ENCODE measurements at places on chromosomes 2 and 18.
A peak's percentile ranks its signal among the peaks of the same experiment; 100 is the strongest.

- no peak for DNase-seq
These were observed 336.6 kb upstream of the MYT1L start for GRCh38 chr2:2667690-2668089.

DNA sequence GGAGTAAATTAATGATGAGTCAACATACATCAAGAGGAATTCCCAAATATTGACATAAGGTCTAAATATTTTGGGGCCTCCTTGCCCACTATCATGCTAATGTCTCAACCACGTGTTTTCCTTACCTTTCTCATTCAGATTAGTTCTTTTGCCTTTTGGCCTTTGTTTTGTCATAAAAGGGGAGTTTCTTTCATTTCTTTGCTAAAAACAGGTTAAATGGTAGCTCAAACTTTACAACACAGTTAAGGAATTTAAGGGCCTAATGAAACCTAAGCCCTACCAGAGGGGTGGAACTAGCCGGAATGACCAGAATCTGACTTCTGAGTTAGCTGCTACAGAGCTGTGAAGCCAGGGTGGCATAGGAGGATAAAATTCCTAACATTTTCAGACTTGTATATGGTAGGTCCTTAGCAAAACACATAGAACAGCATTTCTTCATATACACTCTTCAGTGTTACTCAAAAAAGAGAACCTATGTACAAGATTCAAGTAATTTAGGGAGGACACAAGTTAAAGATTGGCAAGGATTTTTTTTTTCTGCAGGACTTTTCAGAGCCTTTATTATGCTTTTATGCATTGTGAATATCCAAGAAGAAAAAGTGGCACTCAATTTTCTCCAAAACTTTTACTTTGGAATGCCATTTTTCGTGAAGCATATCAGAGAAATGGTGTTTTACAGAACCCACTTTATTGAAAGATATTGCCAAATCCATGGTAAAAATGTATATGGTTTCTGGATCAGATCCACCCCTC, 633.1 kb downstream of the ARHGAP15 start:
- DNase-seq: no peak

DNA sequence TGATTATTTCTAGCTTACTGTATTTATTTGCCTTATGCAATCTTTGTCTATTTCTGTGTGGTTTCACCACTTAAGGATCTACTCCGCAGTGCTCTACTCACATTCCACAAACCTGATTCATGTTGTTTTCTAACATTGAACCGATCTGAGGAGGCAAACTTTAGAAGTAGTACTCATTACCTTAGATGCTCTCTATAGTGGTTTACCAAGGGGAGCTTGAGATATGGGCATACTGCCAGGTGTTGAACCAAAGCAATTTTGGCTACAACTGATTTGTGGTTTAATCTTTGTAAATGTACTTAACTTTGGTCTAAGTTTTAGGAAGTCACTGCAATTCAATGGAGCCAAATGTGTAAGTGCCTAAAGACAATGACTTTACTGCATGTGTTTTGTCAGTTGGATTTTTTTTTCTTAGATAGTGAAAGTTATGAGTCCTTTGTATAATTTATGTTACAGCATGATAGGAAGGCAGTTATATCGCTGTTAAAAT, 50.1 kb downstream of the MAP2 start:
- DNase-seq: no peak

GRCh38 chr2:119638685-119639554, 40.1 kb upstream of the TMEM177 start:
- no peak for DNase-seq

- DNase-seq: no peak
These were observed 362.6 kb upstream of the DLGAP1 start for GRCh38 chr18:4817665-4818064.

DNA sequence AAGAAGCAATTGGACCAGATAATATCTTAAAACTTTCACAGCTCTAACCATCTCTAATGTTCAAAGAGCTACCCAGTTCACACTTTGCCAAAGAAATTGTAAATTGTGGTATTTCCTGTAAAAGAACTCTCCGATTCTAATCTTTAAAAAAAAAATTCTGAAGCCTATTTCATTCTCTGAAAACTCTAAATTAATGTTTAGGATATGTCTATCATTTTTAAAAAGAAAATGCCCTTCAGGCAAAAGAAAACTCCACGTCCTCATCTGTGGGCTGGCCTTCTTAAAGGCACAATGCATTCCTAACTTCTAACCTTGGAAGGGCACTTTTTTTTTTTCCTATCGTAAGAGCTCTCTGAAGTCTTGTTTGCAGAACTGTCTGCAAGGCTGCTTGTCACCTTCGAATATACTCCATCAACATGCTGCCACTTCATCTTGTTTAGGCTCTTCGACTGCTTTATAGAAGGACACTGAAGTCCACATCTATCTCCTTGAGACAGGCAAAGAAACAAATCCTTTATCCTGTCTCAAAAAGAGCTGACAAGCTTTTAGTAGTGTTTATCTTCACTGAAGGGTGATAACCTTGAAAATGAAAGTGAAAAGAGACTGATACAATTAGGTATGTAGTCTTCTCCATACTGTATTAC, 124.3 kb upstream of the SLC39A10 start:
- DNase-seq: no peak

- no peak for DNase-seq
These were observed 1474.1 kb upstream of the SLC39A10 start for GRCh38 chr2:194182888-194183287.

DNA sequence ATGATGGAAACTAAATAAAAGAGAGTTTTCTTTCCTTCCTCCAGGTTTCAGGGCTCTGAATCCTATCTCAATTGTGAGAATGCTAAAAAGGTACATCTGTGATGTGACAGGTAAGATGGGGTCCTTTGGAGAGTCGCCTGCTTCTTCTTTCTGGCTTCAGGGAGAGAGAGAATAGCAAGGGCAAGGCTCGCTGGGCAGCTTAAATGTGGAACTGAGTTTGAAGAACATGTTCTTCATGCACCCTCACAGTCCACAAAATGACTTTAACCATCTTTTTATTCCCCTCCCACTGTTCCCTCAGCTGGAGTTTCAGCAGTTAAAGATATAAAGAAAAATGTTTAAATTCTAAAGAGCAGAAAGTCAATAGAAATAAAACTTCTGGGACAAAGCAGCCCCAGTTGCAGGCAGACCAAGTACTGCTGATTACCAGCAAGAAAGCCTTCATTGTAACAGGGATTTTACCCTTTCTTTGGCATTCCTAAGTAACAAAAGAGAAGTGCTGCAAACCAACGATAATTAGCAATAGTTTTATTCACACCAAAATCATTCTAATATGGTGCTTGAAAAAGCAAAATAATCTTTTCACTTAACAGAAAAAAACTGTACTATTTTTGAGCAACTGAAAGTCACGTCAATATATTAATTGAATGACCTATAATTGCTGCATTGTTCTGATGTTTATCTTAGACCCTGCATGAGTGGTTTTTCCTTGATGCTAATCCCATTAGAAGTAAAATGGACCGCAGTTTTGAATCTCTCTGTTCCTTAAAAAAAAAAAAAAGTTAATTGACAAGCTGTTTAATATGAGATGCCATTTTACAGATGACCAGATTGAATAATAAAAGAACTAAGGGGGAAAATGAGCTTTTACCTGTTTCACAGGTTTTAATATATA, 61.5 kb downstream of the LRP2 start:
- DNase-seq: no peak

- no peak for DNase-seq
These were observed 71.5 kb downstream of the GREB1L start for GRCh38 chr18:21313576-21313975.

GRCh38 chr2:158970241-158970751, 1.9 kb downstream of the TANC1 start:
- DNase-seq: no peak

DNA sequence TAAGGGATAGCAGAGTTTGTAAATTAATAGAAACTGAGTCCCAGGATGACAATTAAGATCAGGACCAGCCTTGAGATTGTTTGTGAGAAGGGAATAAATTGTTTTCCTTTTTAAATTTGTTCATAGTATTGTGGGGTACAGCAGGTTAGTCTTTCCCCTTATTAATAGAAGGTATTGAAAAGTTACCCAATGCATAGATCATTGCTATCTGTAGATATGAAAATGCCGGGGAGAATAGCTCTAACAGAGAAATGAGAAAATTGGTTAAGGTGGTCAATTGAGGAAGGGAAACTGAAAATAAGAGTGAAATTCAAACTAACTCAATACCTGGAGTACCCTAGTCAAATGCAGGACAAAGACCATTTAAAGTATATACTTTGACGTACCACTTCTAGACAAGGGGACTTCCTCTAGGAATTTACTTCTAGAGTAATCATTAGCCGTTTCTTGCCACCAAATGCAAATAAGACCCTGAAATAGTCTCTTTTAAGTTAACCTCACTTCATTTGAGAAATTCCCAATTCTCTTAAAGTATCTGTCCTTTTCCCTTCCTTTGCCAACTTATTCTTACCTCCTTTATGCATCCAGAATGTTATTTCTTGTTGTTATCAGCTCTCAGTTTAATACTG, 1224.4 kb upstream of the LRRTM1 start:
- DNase-seq: no peak

GRCh38 chr2:200905618-200906296, 16.6 kb downstream of the NIF3L1 start:
- DNase-seq: peak; percentile 48

DNA sequence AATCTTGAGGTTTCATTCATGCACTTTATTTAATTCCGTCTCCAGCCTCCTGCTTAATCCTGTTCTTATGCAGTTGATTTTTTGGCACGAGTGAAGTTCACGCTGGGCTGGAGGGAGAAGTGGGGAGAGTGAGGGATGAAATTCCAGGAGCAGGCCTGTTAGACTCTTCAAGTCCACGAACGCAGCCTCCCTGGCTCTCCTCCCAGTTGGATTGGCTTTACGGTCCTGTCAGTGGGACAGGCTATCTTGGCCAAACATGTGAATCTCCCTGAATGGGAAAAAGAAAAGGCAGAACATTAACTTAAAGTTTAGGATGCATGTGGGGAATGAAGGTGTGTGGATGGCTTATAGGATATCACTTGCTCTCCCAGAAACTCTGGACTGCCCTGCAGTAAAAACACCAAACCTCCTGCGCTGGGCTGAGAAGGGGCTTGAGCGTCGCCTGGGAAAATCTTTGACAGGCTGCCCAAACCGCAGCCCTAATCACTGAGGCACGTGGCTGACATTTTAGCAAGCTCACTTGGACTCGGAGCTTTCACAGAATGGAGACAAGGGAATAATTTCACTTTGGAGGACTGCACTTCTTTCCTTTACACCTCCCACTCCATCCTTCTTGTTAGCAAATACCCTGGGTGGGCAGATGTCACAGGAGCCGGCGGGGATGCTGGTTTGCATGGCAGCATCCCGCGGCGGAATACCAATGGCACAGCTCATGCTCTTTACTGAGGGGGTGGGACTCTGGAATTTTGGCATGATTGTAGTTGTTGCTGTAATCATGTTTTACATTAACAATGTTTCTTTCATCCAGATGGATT, 93.9 kb downstream of the ACKR3 start:
- DNase-seq: no peak

- no peak for DNase-seq
These were observed 684.6 kb upstream of the FANCL start for GRCh38 chr2:58925676-58926081.

Data from stimulated activated CD4-positive, alpha-beta T cell treated with anti-CD3 and anti-CD28 coated beads, Interleukin-12 subunit alpha, Interleukin-12 subunit beta, amount 100 ng/mL, for 48 hours (primary cell).